ENCODE measurements at places on chromosomes 3 and 15. TPM values are rescaled to one million over a fixed set of nuclear protein-coding genes. Genes with fewer than 3 reads are reported as not detected.

Gene SNX1
- total RNA-seq, result 40.3 TPM

Gene CHCHD6
- 15.8 TPM for total RNA-seq

Gene ITPR1
- 16.2 TPM for total RNA-seq

Gene ISG20
- 17.2 TPM for total RNA-seq

Gene PRRT3
- 0.97 TPM for total RNA-seq

Gene CELSR3
- 0.15 TPM for total RNA-seq

Gene PTH1R
- total RNA-seq, result 0.97 TPM

Gene SLC28A1
- total RNA-seq, result not detected

Gene SELENOK
- total RNA-seq, result 43.5 TPM

Gene SH2D7
- not detected for total RNA-seq

Gene SPINK8
- total RNA-seq, result not detected

Gene CASR
- not detected for total RNA-seq

Gene CDC25A
- total RNA-seq, result 15.3 TPM

Gene C3orf22
- not detected for total RNA-seq

All from epithelial cell of umbilical artery (primary cell).